ENCODE measurements at places on chromosomes 11 and 22.
A peak's percentile ranks its signal among the peaks of the same experiment; 100 is the strongest.

- DNase-seq, result no peak
Measured at GRCh38 chr11:76902121-76903014, 41.6 kb downstream of the ACER3 start.

GRCh38 chr22:37218771-37219411, 6.6 kb upstream of the SSTR3 start:
- no peak for DNase-seq

- DNase-seq, result no peak
Measured at GRCh38 chr11:125108469-125108868, 3.0 kb downstream of the TMEM218 start.

- no peak for DNase-seq
Measured at GRCh38 chr22:47034076-47034808, 271.8 kb downstream of the TBC1D22A start.

DNA sequence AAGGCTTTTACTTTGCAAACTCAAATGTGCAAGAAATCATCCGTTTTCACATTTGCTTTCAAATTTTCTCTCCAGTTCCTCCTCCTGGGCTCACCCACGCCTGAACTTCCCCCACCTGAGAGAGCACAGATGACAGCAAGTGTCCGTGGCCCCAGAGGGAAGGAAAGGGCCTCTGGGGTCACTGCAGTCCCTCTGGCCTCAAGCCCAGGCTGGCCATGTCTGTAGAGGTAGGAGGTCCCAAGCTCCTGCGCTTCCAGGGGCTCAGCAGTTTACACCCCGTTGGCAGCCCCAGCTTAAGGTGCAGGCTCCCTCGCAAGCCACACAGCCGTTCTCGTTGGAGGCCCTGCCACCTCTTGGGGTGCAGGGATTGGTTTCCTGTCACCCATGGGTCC, 40.5 kb upstream of the PRDM11 start:
- no peak for DNase-seq

DNA sequence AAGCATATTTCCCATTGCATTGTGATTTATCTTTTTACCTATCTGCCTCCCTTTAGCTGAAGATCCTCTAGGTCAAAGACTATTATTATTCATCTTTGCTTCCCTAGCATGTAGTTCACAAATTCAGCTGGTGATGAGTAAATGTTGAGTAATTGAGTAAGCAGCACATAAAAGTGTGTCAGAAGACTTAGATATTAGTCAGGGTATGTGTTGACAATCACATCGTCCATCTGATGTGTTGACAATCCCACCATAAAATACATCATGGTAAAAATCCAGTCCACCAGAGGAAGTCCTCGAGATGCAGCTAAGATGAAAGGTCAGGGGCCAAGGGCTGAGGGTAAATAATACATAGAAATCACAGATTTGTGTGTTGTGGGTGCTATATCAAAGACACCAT, 22.9 kb upstream of the ABTB2 start:
- DNase-seq, result peak; percentile 72

DNA sequence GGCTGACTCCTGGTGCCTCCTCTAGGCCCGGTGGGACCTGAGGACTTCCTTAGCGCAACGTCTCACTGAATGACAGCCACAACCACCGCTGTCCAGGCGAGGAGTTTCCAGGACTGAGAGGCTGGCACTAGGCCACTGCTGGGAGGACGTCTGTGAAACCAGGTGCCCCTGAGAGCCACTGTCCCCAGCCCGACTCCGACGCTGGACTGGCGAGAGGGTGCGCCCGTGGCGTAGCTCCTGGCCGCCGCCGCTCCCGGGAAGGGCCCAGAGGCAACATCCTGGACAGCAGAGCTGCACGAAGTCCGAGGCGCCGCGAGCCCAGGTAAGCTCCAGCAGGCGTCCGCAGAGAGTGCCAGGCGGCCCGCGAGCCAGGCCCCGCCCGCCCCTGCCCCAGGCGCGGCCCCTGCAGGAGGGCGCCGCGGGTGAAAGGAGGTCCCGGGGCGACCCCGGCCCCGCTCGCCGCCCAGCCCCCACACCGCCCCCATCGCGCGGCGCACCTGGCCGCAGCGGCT, 525 bp downstream of the DGCR2 start:
- DNase-seq, result no peak

GRCh38 chr11:48036466-48036865, 56.1 kb downstream of the PTPRJ start:
- DNase-seq, result no peak

GRCh38 chr11:21949763-21950413, 243.0 kb upstream of the ANO5 start:
- DNase-seq, result no peak

DNA sequence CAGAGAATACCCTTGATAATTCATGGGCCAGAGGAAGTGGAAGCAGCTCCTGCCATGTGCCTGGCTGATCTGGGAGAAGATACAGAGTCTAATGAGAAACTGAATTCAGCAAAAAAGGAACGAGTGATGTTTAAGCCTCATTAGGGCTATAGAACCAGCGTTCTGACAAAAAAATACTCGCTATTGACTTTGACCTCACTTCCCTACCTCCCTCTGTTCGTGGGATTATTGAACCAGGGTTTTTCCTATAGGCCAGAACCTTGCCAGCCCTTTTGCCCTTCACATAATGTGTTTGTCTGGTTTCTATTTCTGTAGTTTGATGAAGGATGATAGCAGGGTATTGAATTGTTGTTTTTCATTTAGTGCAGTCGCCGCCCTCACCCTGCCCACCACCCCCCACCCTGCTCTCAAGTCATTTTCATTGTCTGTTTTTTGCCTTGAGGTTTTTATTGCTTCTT, 7.6 kb upstream of the RBFOX2 start:
- DNase-seq, result no peak

GRCh38 chr11:708511-708910, 2.5 kb downstream of the EPS8L2 start:
- no peak for DNase-seq

- no peak for DNase-seq
Measured at GRCh38 chr11:71459076-71459766, 6.2 kb downstream of the NADSYN1 start.

- DNase-seq, result no peak
Measured at GRCh38 chr11:23570828-23571227, 710.6 kb upstream of the CCDC179 start.

Data from kidney glomerular epithelial cell (primary cell).